NAMALWA (cell line): ENCODE measurements at places on chromosomes 12 and 14.

DNA sequence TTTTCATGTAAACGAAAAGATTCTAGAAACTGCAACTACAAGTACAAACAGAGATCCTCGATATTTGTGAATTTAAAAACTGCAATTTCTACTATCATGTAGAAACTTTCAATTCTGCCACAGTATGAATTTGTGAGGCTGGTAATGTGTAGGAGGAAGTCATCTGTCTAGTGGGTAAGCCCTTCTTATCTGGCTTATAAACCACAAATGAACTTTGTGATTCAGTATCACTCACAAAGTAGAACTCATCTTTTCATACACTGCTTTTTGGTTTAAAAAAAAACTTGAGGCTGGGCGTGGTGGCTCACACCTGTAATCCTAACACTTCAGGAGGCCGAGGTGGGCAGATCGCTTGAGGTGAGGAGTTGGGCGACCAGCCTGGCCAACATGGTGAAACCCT lies 20.7 kb downstream of the GTF2A1 start:
- DNase-seq = no peak

DNA sequence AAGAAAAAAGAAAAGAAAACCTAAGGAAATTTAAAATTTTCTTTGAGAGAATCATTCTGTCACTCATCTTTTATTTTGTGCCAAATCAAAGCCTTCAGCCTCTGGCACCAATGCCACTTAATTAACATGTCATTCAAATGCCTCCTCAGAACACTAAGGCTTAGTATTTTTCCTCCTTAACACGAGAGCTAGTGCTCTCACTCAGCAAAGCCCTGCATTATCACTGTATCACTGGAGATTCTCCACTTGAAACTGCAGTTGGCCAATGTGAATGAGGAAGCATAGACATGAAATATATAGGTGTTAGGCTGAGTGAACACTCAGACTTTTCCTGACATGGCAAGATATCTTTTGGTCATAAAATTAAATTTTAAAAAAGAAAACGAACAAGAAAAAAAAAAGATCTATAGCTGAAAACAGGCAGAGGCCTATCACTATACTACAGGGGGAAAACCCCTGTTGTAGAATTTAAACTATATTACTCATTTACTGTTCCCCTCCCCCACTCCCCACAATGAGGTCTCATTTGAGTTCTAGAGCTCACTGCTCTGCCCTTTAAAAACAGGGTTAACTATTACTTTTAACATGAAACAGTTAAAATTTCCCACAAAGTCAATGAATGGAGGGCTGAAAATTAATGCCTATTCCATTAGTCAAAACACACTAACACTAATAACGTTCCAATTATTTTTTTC lies 5.1 kb downstream of the MBIP start:
- no peak for DNase-seq

GRCh38 chr12:29148911-29149690 lies at the start of gene FAR2:
FAR2 (plus strand) TSS chr12:29149278; CDS start chr12:29270450, 121,172 bp downstream.
- DNase-seq = no peak

GRCh38 chr12:114770323-114770722 lies 86.3 kb upstream of the TBX3 start:
- no peak for DNase-seq

GRCh38 chr12:132873724-132874123 lies 13.7 kb downstream of the CHFR start:
- no peak for DNase-seq

DNA sequence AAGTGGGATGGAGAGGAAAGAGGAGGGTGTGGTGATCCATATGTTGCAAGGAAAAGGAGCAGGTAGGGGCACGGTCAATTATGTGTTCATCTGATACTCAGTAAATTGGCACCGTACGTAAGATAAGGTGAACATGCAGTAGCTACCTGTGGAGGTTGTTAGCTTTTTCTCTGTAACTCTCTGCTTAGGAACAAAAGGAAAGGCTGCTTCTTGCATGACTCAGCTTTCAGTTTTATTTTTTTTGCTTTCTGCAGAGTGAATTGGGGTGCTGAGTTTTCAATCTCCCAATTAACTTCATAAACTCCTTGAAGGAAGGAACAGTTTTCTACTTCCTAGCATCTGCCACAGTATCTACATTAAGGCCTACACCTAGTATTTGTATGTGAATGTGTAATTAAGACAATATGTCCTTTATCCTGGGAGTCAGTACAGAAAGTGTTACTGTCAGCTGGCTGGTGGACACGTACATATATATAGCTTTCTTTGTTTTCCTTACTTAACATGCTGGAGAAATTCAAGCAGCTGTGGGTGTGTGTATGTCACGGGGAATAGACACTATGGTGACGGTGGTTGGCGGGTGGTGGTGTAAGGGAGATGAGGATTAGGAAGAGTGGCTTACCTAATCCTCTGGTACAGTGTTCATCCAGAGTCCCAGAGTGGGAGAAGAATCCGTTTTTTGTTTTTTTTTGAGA lies 40.1 kb upstream of the WNK1 start:
- no peak for DNase-seq

GRCh38 chr14:94015223-94015622 lies 10.9 kb upstream of the OTUB2 start:
- DNase-seq = no peak

DNA sequence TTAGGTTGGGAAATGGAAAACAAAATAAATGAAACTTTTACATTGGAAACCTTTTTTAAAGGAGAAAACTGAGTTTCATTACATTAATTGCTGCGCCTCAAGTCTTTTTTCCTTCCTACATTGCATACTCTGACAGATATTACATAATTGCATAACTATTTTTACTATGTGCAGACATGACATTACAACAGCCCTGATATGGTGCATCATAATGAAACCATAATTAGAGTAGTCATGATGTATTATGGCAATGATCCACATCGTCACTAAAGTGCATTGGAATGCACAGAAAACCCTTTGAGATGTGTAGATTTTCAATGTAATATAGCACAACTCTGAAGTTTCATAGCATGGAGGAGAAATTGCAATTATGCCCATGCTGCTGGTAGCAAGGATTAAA lies 217.8 kb upstream of the NPAS3 start:
- DNase-seq = no peak

- DNase-seq = no peak
These were observed 56.6 kb downstream of the GPATCH2L start for GRCh38 chr14:76208340-76208739.

DNA sequence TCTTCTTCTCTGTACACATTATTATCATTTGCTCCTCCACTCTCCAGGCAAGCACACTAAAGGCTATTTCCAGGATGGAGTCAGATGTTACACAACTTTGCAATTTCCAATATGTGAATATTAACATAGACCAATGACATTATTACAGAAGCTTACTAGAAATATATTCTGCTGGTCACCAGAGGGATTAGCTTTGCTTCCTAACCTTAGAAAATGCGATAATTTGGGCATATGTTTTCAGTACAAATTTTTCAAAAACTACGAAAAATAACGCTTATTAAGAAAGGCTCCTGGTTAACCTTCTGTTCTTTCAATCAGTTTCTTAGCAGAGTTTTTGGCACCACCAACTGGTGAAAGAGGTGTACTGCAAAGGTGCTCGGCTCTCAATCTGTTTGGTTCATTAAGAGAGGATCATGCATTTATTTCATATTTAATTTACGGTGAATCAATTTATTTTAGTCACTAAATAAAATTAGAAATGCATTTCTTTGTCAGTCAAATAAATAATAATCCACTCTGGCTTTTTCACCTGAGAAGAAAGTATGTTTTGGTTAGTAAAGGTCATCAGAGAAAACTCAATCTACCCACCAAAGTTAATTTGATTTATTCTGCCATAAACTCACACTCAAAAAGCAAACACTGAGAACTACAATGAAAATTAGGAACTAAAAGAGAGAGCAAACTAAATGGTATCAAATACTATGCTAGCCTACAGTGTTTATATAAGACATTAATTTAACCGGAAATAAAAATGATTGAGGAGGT lies 39.2 kb downstream of the EFCAB11 start:
- DNase-seq = peak; percentile 78

- DNase-seq = no peak
These were observed 739 bp downstream of the JPH4 start for GRCh38 chr14:23577710-23578392.

DNA sequence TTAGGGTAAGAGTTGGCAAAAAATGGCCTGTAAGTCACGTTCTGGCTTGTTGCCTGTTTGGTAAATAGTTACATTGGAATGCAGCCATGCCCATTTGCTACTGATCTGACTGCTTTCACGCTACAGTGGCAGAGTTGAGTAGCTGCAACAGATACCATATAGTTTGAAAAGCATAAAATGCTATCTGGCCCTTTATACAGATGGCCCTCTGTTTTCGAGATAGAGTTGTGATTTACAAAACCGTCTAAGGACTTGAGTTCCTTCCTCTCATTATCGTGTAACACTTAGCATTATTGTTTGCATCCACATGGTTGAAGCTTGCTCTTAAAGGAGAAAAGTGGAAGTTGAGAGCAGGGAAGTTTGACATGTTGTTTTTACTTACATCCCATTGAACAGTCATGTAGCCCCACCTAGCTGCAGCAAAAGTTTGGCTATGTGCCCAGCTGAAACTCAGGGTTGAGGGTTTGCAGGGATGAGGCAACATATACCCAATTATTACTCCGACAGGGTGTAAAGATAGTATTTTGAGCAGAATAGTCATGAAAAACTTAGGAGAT lies 11.3 kb upstream of the SCFD1 start:
- DNase-seq = peak; percentile 67

- DNase-seq = no peak
These were observed 103.8 kb upstream of the HMGA2 start for GRCh38 chr12:65720136-65721130.

DNA sequence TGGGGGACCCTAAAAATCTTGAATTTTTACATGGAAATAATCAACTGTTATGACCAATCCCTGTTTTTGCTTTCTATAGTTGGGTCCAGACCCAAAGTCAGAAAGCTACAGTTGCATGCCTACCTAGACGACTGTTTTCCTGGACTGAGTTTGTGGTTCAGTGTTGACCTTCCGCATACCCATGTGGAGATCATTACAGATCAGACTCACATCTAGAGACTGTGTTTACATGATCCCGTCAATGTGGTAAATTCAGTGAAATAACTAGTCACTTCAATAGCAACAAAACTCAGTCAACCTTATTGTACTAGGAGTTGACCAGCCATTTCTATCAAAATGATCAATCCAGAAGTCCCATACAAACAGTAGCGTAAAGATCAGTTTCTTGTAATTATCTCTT lies 257.6 kb downstream of the EGLN3 start:
- DNase-seq = no peak

- peak; percentile 12 for DNase-seq
These were observed 362.6 kb upstream of the CLEC14A start for GRCh38 chr14:38618514-38618913.

DNA sequence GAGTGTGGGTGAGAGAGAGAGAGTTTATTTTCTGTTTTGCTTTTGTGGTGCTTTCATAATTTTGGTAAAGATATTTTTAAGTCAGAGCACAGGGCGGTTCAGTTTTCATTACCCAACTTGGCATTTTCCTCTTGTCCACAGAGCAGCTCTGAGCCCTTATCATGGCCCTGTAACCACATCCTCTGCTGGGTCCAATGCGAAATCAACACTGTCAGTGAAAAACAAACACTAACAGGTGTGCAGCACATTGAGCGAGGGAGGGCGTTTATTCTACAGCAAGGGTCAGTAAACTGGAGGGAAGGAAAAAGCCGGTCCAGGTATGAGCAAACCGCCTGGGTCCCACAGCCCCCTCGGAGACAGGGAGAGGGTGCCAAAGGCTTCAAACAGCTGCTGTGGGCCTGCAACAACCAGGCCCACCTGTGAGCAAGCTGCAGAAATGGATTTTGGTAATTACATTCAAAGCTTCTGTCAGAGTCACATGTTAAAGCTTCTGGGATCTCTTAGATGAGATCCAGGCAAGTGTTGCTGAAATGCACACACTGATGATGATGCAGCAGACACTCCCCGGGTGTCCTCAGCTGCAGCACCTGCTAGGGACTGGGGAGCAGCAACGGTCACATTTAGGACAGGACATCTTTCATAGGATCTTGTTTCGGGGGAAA lies 132.7 kb upstream of the DYRK2 start:
- DNase-seq = peak; percentile 56

DNA sequence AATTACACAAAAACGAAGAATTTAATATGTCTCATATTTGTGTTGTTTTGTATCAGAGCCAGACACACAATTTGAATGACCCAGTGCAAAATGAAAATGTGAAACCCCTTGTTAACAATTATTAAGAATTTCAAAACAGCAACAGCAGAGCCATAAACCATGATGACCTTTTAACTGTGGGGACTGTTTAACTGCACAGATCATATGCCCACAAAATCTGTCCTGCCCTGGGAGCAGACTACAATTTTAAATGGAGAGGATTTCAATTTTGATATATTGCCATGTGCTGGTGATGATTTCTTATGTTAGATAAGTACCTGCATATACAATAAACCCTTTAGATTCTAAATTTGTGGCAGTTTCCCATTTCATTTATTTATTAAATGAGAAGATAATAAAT lies 455.5 kb upstream of the MGAT4C start:
- no peak for DNase-seq

DNA sequence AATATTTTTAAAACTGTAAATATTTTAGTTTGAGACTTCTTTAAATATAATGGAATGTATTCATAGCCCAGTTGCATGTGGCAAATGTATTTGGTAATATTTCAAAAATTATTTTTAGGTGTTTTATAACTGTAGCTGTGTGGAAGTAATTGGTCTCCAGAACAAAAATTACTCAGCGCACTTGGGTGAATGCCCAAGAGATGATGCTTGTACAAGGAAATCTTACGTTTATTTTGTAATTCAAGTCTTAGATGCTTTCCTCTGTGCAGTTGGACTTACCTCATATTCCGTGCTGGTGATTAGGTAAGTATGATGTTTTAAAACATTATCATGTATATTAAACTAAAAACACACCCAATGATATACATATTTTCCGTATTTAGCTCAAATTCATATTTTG lies 76.7 kb upstream of the SLCO1B1 start:
- DNase-seq = no peak

DNA sequence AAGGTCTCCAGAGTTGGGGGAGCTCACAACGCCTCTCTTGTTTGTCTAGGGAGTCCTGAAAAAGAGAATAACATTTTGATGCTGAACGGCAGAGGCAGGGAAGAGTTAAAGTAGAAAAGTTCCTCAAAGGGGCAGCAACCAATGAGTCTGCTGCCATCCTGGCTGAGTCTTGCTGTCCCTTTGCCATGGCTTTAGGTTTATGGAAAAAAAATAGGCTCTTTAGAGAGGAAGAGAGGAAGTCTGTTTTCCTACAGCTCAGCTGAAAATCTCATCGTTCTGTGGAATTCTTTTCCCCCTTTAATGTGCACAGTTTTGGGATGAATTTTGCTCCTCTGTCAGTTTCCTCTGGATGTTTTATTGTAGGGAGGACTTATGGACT lies 314.8 kb upstream of the TBX3 start:
- DNase-seq = no peak

DNA sequence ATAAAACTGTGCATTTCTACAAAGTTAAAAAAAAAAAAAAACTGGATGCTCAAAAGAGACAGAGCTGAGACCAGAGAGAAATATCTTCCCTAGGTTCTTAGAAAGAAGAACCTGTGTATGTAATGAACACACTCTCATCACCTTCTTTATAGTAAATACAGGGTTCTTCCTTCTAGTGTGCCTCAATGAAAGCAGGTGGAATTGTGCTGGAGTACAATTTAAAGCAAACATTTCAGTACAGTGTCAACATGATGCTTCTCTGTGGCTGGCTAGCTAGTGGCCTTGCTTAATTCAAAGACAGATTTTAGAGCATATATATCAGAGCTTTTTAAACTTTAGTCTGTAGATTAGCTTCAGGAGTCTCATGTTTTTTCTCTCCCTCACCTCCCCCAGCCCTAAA lies 249.8 kb upstream of the ARHGAP5 start:
- no peak for DNase-seq
